Posterior cingulate gyrus (tissue), 11 donors: ENCODE measurements at places on chromosomes 7 and 10.

- DNase-seq = no peak
Measured at GRCh38 chr7:134697205-134697886, 50.7 kb downstream of the BPGM start.

DNA sequence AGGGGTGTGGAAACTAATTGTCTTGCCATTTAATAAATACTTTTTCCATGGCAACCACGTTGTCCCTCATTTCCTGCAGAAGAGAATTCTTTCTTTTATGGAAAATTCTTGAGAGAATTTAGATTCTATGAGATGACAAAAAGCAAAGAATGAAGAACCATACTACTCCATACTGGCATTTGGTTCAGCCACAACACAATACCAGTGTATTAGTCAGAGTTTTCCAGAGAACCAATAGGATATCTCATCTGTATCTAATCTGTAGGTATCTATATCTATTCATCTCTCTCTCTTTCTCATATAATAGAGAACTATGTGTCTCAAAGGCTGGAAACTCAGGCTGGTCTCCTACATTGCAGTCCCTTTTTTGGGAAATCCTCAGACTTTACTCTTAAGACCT, 44.6 kb upstream of the NAMPT start:
- DNase-seq = no peak

DNA sequence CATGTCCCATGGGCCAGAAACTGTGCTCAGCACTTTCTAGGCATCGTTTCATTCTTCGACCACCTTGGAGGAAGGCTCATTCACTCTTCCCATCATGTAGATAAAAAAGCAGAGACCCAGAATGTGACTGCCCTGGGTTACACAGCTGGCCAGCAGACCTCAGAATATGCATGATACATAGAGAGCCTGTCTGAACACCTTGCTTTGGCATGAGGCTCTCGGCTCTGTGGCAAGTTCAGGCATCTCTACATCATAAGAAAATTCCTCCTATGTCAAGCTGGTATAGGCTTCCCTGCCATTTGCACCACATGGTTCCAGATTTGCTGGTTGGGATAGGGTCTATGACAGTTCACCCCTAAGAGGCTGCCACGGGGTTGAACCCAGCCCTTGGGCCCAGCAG, 134.1 kb downstream of the CDH23 start:
- no peak for DNase-seq

GRCh38 chr10:500876-501275, 188.6 kb downstream of the DIP2C start:
- DNase-seq = peak; percentile 4

- no peak for DNase-seq
Measured at GRCh38 chr7:107051376-107051775, 6.9 kb downstream of the PRKAR2B start.

GRCh38 chr10:9807846-9808245, 1209.8 kb upstream of the CELF2 start:
- no peak for DNase-seq

DNA sequence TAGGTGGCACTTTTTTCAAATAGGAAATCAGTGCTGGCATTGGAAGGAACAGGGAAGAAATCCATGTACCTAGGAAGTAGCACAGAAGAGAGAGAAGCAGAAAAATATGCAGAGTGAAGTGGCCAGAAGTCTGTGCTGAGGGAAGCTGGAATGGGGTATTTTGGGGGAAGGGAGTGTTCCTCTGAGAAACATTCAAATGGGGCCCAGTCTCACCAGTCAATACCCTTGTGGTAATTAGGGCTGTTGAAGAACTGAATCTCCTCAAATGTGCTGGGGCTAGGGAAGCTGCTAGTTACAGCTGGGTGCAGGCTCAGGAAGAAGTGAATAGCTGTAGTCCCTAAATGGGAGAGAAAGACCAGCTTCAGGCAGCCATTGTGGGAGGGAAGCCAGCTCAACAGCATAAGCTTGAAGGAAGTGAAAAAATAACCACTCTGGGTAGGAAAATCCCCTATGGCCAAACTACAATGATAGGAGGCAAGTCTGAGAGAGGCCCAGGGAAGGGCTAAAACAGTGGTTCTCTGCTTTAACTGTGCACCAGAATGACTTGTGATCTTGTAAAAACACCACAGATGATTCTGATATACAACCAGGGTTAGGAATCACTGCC, 7.6 kb downstream of the NDST2 start:
- DNase-seq = no peak

DNA sequence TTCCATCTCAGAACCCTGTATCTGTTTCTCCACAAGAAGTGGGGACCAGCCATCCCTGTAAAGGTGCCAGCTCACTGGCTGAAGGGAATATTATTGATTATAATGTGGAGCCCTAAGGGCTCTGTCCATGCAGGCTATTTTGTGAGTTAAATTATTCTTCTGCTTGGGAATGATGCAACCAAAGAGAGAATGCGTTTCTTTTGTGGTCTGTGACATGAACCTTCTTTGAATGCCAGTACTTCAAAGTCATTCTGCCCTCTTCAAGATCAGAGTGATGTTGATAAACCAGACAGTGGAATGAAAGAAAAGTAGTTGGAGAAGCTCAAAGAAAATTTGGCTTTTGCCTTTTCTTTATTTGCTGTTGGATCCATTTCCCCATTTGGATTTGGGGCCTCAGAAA, 995.2 kb downstream of the KCNMA1 start:
- no peak for DNase-seq

DNA sequence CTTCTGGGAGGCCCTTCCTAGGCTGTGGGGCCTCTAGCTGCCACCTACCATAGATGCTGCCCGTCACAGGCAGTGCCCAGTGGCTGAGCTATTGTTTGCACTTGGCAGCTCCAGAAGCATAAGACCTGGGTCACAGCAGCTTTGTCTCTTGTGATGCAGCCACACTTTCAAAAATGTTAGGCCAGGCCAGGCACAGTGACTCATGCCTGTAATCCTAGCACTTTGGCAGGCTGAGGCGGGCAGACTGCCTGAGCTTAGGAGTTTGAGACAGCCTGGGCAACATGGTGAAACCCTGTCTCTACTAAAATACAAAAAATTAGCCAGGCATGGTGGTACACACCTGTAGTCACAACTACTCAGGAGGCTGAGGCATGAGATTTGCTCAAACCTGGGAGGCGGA, 9.5 kb upstream of the KAZALD1 start:
- no peak for DNase-seq

DNA sequence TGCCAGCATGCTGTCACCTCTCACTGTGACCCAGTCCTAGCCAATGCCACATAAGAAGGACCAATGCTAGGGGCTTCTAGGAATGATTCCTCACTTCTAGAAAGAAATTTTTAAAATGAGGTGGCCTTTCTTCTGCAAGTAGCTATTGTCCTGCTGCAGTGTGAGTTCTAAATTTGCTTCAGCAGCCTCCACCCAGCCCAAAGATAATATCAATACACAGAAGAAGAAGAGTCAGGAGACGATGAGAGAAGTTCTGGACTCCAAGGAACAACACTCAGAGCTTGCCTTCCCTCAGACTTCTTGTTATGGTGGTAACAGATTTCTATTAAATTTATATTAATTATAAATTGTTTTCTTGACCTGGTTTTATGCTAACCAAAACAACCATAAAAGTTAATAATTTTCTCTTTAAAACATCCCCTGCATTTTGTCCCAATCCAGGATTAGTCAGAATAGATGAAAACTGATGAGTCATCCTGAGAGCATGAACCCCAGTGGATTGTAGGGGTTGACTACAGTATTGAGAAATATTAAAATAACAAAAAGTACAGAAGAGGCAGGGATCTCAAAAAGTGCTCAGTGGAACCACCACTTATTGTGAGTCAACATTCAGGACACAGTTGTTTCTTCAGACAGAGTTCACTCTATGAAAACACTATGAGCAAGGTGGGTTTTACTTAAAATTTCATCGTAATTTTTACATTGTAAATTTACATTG, 29.6 kb upstream of the AKR1C2 start:
- DNase-seq = no peak

DNA sequence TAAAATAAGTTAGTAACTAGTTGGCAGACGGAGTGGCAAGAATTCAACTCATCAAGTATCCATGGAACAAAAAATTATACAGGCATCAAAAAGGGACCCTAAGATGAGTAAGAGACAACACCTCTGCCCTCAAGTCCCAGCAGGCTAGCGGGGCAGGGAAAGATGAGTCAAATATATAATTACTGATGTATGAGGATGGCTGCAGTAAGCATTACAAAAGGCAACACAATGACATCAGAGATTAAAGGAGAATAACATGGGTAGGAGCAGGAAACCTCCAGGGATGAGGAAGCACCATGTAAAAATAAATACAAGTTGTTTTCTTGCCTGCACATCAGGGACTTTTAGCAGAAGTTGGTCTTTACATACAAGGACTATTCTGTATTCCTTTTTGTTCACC, 49.4 kb downstream of the SCRN1 start:
- no peak for DNase-seq
